ENCODE measurements at places on chromosomes 16 and 17. TPM values are rescaled to one million over a fixed set of nuclear protein-coding genes. Genes with fewer than 3 reads are reported as not detected.

The SMURF2 gene
- 49.2 TPM for total RNA-seq

The KCNH4 gene
- not detected for total RNA-seq

The C17orf113 gene
- 0.81 TPM for total RNA-seq

The SLC35B1 gene
- total RNA-seq = 130 TPM

The PPP1R1B gene
- total RNA-seq = not detected

The PDILT gene
- total RNA-seq = not detected

The SMIM22 gene
- 2.2 TPM for total RNA-seq

The THRA gene
- 6.4 TPM for total RNA-seq

The ATMIN gene
- total RNA-seq = 33.8 TPM

The PRAC2 gene
- total RNA-seq = not detected

The KRTAP4-9 gene
- total RNA-seq = not detected

The AOC2 gene
- total RNA-seq = 2.9 TPM

The NF1 gene
- 58.5 TPM for total RNA-seq

The SLC5A10 gene
- 0.16 TPM for total RNA-seq

The TEKT1 gene
- total RNA-seq = not detected

The TLCD2 gene
- 2.5 TPM for total RNA-seq

The PIEZO1 gene
- total RNA-seq = 193 TPM

The KRTAP2-1 gene
- not detected for total RNA-seq

The BCO1 gene
- not detected for total RNA-seq

The MMP15 gene
- total RNA-seq = 1.7 TPM

The PPY gene
- not detected for total RNA-seq

The ZFP3 gene
- total RNA-seq = not detected

The SMPD3 gene
- 0.25 TPM for total RNA-seq

The SLC5A11 gene
- not detected for total RNA-seq

The RASL10B gene
- total RNA-seq = 0.09 TPM

The SDK2 gene
- total RNA-seq = not detected

The CA7 gene
- not detected for total RNA-seq

The OTOP2 gene
- not detected for total RNA-seq

The ABI3 gene
- total RNA-seq = not detected

The GAS2L2 gene
- total RNA-seq = 0.23 TPM

The C16orf90 gene
- not detected for total RNA-seq

The IL21R gene
- 0.21 TPM for total RNA-seq

The CDH13 gene
- 55.2 TPM for total RNA-seq

The MYH8 gene
- total RNA-seq = not detected

The TMIGD1 gene
- total RNA-seq = not detected

The UQCRC2 gene
- total RNA-seq = 207 TPM

The GSG1L gene
- total RNA-seq = not detected

The APOBR gene
- total RNA-seq = 0.10 TPM

The CCL8 gene
- not detected for total RNA-seq

The SCPEP1 gene
- total RNA-seq = 51.4 TPM

The LRRC46 gene
- 1.2 TPM for total RNA-seq

The SLFN5 gene
- 205 TPM for total RNA-seq

The CBX2 gene
- 3.9 TPM for total RNA-seq

The CCDC200 gene
- not detected for total RNA-seq

The FNDC8 gene
- total RNA-seq = not detected

The FN3K gene
- 4.0 TPM for total RNA-seq

The ARL5C gene
- total RNA-seq = not detected

The IRF8 gene
- not detected for total RNA-seq

The B4GALNT2 gene
- 0.05 TPM for total RNA-seq

The ABCA8 gene
- total RNA-seq = 0.81 TPM

The CHST5 gene
- total RNA-seq = not detected

The TRPV3 gene
- total RNA-seq = 4.4 TPM

The TBC1D3C gene
- total RNA-seq = 3.4 TPM

The STAC2 gene
- total RNA-seq = 1.2 TPM

The ADAM11 gene
- 0.16 TPM for total RNA-seq

Measured in MCF 10A (cell line).